ENCODE measurements at places on chromosomes 3 and 15. TPM values are rescaled to one million over a fixed set of nuclear protein-coding genes. Genes with fewer than 3 reads are reported as not detected.

MYO5C gene
- 2.6 TPM for total RNA-seq

TOP2B gene
- total RNA-seq = 46.7 TPM

IL20RB gene
- 1.3 TPM for total RNA-seq

IFT80 gene
- total RNA-seq = 15.7 TPM

GOLGA8G gene
- total RNA-seq = not detected

ATP11B gene
- 30.5 TPM for total RNA-seq

EXD1 gene
- total RNA-seq = not detected

TLR9 gene
- total RNA-seq = not detected

IL1RAP gene
- total RNA-seq = 230 TPM

GRCh38 chr15:90388462-90389380, 679 bp downstream of the IQGAP1 start:
- peaks cover 2% of the 10 kb centered on the region for H3K36me3 ChIP-seq
- peak overlapping the region; percentile 90 for H3K27ac ChIP-seq
- peak; percentile 50 for DNase-seq
- H3K27me3 ChIP-seq = no peaks in the 10 kb centered on the region
- H3K4me1 ChIP-seq = peaks cover 2% of the 10 kb centered on the region

- no peak overlapping the region for H3K27ac ChIP-seq
- H3K4me3 ChIP-seq = no peak overlapping the region
- H3K4me1 ChIP-seq = no peaks in the 10 kb centered on the region
- H3K27me3 ChIP-seq = no peaks in the 10 kb centered on the region
These were observed 49.4 kb upstream of the SLCO2A1 start for GRCh38 chr3:134079111-134079547.

- no peak overlapping the region for H3K4me3 ChIP-seq
- no peaks in the 10 kb centered on the region for H3K4me1 ChIP-seq
- peaks cover 10% of the 10 kb centered on the region for H3K36me3 ChIP-seq
- H3K27ac ChIP-seq = no peak overlapping the region
- no peaks in the 10 kb centered on the region for H3K27me3 ChIP-seq
These were observed 451.3 kb downstream of the LPP start for GRCh38 chr3:188605231-188605630.

- H3K36me3 ChIP-seq = peaks cover 12% of the 10 kb centered on the region
- no peak for DNase-seq
- H3K4me3 ChIP-seq = no peak overlapping the region
- H3K27ac ChIP-seq = no peak overlapping the region
These were observed 5.8 kb downstream of the TOPBP1 start for GRCh38 chr3:133655731-133656515.

DNA sequence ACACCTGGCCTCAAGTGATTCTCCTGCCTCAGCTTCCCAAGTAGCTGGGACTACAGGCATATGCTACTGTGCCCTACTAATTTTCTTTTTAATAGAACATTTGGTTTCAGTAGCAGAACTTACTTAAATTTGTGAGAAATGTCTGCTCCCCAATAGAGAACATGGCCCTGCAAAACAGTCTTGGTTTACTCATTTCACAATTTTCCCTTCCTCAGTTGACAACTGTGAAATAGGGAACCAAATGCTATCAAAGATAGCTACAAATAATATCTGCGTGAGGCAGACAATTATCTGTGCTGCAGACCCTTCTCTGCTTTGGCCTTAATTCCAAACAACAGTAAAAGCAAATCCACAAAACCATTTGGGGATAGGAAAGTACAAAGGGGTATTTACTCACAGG, 22.6 kb downstream of the METTL6 start:
- H3K36me3 ChIP-seq = no peaks in the 10 kb centered on the region
- peaks cover 4% of the 10 kb centered on the region for H3K4me1 ChIP-seq
- no peak for DNase-seq
- H3K4me3 ChIP-seq = no peak overlapping the region

DNA sequence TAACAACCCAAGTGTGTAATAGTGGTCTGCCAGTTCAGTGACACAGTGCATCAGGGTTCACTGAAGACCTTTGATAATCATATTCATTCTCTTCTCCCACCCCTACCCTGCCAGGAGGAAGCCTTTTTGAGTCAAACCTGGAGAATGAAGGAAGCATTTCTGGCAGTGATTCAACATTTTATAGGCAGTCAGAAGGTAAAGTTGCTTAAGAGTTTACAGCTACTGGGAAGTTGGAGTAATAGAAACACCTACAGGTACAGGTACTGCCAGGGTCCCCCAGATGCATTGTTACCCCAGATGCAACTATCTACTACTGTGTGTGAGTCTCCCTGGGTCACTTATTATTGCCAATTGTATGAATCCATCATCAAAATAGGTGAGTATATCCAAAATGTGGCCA, 146.9 kb upstream of the EIF1B start:
- no peak overlapping the region for H3K27ac ChIP-seq
- no peaks in the 10 kb centered on the region for H3K27me3 ChIP-seq
- no peaks in the 10 kb centered on the region for H3K36me3 ChIP-seq
- H3K4me1 ChIP-seq = peaks cover 3% of the 10 kb centered on the region

DNA sequence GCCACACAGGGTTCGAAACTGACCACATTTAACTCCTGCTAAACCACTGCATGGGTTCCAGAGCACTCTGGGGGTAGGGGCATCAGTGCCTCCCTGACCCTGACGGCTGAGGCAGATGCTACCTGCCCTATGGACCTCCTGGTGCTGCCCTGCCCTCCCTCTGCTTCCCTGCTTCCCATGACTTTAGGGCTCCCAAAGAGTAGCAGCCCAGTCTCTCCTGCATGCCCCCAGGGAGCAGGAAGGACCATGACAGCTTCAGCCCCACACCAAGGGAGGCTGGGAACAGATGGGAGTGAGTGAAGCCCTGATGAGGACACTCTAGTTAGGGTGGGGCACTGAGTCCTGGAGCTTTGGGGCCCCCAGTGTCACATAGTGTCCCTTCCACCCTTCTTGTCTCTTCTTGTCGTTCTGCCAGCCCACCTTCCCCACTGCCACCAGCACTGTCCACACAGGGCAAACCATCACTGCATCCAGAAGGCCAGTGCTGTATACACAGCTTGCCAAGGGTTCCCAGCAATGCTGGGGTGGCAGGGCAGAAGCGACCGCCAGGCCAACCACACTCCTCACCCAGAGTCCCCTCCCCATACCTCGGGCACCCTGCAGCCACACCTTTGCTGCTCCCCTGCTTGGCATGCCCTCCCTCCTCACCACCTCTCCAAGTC, 31.0 kb downstream of the SRPRB start:
- H3K27me3 ChIP-seq = no peaks in the 10 kb centered on the region
- no peak for DNase-seq
- no peaks in the 10 kb centered on the region for H3K4me1 ChIP-seq
- no peaks in the 10 kb centered on the region for H3K36me3 ChIP-seq
- H3K4me3 ChIP-seq = no peak overlapping the region
- no peak overlapping the region for H3K27ac ChIP-seq

DNA sequence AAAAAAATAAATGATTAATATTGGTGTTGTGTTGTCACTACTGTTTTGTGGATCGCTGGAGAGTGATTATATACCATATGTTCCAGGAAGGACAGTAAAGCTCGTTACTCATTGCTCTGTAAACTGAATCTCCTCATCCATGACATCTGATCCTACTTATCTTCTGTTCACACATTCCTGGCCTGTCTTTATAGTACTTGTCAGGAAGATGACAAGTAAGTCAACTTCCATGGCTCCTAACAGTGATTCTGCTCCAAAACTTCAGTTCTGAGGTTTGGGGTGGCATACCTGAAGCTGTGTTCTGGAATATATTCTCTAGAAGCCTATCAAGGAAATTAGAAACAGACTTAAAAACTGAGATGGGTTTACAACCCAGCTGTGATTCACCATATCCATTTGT, 288.9 kb downstream of the ZBBX start:
- DNase-seq = no peak
- H3K4me1 ChIP-seq = no peaks in the 10 kb centered on the region
- no peak overlapping the region for H3K27ac ChIP-seq
- no peak overlapping the region for H3K4me3 ChIP-seq

DNA sequence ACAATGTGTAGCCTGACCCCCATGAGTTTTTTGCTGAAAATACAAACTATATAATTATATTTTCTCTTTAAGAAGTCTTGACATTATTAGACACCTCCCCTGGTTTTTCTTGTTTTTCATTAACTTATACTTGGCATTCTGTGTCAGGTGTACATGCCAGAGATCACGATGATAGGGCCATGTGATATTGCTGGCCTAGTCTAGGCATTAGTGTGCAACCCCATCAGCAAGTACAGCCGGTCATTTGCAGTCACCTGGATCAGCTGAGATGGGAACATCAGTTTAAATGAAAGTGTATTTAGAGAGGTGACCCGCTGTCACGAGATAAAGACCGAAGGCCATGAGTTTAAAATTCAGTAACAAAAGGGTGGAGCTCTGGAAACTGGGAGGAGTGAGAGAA, 12.6 kb upstream of the SPPL2A start:
- H3K27ac ChIP-seq = peak overlapping the region; percentile 25
- no peaks in the 10 kb centered on the region for H3K36me3 ChIP-seq
- DNase-seq = no peak
- H3K4me1 ChIP-seq = no peaks in the 10 kb centered on the region
- no peak overlapping the region for H3K4me3 ChIP-seq

DNA sequence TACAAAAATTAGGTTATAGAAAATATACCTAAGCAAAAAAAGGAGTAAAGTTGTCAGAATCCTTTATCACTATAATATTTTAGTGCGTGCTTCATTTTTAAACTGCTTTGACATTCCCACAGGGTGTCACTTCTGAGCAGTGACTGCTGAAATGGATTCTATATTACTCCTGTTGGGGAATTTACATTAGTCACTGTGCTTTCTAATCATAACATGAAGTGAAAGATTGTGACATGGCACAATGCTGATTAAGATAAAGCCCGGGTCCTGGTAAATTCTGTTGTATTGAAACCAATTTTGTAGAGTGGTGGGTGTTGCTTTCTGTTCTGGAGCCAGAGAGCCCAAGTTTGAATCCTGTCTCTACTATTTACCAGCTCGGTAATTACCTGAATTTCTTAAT, 36.4 kb upstream of the EHHADH start:
- no peak overlapping the region for H3K4me3 ChIP-seq
- H3K27me3 ChIP-seq = no peaks in the 10 kb centered on the region
- no peak for DNase-seq
- H3K4me1 ChIP-seq = no peaks in the 10 kb centered on the region
- H3K36me3 ChIP-seq = no peaks in the 10 kb centered on the region
- no peak overlapping the region for H3K27ac ChIP-seq

- DNase-seq = no peak
- H3K36me3 ChIP-seq = no peaks in the 10 kb centered on the region
These were observed 179.8 kb downstream of the APBA2 start for GRCh38 chr15:29065571-29065970.

DNA sequence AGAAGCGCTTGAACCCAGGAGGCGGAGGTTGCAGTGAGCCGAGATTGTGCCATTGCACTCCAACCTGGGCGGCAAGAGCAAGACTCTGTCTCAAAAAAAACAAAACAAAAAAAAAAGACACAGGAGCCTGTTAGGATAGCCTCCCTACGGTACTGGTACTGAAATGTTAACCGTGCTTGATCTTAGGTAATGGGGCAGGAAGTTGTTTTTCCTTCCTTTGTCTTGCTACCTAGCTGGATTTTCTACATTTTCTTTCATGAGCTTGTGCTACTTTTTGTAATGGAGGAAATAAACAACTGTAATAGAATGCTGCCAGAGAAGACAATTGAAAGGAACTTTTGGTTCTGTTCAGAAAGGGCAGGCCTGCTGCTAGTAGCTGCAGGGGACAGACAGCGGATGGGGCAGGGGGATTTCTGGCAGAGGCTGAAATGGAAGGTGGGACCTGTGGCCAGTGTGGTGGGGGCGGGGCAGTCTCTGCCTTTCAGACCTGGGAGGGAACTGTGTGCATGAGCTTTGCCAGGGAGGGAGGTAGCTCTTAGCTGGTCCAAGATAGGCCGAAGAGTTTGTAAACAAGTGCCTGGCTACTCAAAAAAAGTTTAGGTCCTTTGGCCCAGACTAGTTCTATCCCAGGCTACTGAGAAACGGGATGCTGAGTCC, 49.0 kb upstream of the SEMA4B start:
- H3K27ac ChIP-seq = peak overlapping the region; percentile 90
- H3K27me3 ChIP-seq = no peaks in the 10 kb centered on the region
- no peaks in the 10 kb centered on the region for H3K36me3 ChIP-seq
- no peak overlapping the region for H3K4me3 ChIP-seq

- H3K27me3 ChIP-seq = no peaks in the 10 kb centered on the region
- DNase-seq = no peak
- H3K36me3 ChIP-seq = no peaks in the 10 kb centered on the region
- H3K4me1 ChIP-seq = no peaks in the 10 kb centered on the region
- H3K27ac ChIP-seq = no peak overlapping the region
These were observed 286.7 kb upstream of the SOX2 start for GRCh38 chr3:181425074-181425473.

GRCh38 chr15:65695081-65695480, 73.3 kb downstream of the SLC24A1 start:
- peaks cover 27% of the 10 kb centered on the region for H3K36me3 ChIP-seq
- H3K4me1 ChIP-seq = no peaks in the 10 kb centered on the region
- DNase-seq = no peak
- H3K27me3 ChIP-seq = no peaks in the 10 kb centered on the region
- no peak overlapping the region for H3K4me3 ChIP-seq

DNA sequence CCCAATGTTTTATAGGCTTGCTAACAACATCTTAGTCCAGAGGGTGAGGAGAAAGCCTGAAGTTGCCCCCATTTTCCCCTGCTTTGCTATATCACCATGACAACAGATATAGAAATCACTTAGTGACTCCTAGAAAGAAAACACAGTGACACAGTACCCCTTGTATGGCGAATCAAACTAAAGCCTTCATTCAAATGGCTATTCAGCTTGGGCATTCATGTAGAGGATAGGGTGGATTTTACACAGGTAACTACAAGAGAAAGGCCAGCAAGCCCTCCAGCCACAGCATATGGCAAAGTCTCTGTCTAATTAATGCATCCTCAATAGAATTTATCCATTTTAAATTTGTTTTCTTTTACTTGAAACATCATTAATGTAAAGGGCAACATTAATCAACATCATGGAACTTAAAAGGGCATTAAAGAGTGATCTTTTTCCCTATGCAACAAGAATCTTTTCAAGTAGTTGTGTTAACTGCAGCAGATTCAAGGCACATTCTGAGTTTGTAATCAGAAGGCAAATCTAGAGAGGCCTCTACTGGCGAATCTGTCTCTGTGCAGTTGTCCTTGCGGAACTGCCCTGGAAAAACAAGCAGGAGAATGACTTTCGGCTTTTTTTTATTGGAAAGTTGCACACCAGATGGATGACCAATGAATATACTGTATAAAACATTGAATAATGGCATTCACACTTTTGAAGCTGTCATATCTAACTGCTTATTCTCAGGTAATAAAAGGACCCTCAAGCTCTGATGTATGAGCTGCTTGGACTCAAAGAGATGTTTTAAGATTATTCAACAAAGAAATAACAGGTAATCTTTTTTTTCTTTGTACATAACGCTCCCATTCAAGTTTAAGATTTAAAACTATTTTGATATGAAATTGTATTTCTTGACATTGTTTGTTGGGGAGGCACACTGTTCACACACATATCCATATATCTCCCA, 621.7 kb upstream of the AGTR1 start:
- no peaks in the 10 kb centered on the region for H3K4me1 ChIP-seq
- no peak overlapping the region for H3K27ac ChIP-seq
- no peak for DNase-seq
- no peaks in the 10 kb centered on the region for H3K36me3 ChIP-seq
- H3K27me3 ChIP-seq = no peaks in the 10 kb centered on the region

All from liver (tissue), 10 donors.